Urothelium cell line (cell line): ENCODE measurements at places on chromosomes 2 and 18.

DNA sequence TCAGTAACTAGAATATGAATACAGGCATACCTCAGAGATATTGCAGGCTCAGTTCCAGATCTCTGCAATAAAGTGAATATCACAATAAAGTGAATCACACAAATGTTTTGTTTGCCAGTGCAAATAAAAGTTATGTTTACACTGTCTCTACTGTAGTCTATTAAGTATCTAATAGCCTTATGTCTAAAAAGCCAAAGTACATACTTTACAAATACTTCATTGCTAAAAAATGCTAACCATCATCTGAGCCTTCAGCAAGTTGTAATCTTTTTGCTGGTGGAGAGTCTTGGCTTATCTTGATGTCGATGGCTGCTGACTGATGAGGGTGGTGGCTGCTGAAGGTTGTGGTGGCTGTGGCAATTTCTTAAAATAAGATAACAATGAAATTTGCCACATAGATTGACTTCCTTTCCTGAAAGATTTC is 159.4 kb downstream of the MYO1B start:
- no peak for DNase-seq

GRCh38 chr2:220300806-220301205 is 673.4 kb downstream of the SLC4A3 start:
- DNase-seq = no peak

- DNase-seq = no peak
These were observed 131.0 kb downstream of the ZAP70 start for GRCh38 chr2:97844311-97844859.

- no peak for DNase-seq
These were observed 16.3 kb downstream of the CDC42EP3 start for GRCh38 chr2:37654932-37655841.

DNA sequence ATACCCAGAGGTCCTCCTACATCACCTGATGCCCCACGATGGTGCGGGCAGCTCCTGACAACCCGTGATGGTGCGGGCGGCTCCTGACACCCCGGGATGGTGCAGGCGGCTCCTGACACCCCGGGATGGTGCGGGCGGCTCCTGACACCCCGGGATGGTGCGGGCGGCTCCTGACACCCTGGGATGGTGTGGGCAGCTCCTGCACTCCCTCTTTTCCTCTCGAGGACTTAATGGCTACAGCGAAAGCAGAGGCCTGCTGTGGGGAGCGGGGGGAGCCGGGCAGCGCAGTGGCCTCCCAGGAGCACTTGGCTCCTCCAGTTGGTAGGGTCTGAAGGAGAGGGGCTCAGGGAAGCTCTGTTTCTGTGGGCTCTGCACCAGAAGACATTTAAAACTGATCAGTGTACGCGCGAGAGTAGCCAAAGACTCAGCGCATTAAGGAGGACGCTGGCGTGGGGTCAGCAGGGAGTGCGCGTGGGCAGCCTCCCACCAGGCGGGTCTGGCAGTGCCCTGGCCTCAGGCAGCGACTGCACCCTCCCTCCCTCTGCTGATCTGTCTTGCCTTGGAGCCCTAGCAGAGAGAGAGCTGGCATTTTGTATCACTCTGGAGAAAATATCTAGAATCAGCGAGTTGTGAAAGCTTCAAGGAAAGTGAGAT is 464.5 kb upstream of the MYT1L start:
- DNase-seq = no peak

DNA sequence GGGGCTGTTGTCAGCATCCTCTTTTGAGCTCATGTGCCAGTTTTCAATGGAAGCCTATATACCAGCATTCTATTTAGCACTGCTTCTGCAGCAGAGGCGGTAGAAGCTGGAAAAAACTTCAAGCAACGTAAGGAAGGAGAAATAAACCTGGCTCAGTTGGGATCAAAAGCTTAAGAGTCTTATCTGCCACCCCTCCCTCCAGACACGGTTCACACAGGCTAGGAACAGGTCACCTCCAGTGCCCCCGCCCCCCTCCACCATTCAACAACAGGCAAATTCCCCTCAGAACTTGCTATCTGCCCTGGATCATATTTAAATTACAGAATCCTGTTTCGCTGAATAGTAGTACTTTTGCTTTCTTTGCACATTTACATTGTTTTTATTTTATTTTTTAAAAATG is 384.8 kb upstream of the PKDCC start:
- no peak for DNase-seq

GRCh38 chr18:10377956-10378355 is 76.5 kb upstream of the APCDD1 start:
- DNase-seq = no peak

GRCh38 chr2:127575185-127575765 is 39.8 kb downstream of the MYO7B start:
- DNase-seq = no peak

DNA sequence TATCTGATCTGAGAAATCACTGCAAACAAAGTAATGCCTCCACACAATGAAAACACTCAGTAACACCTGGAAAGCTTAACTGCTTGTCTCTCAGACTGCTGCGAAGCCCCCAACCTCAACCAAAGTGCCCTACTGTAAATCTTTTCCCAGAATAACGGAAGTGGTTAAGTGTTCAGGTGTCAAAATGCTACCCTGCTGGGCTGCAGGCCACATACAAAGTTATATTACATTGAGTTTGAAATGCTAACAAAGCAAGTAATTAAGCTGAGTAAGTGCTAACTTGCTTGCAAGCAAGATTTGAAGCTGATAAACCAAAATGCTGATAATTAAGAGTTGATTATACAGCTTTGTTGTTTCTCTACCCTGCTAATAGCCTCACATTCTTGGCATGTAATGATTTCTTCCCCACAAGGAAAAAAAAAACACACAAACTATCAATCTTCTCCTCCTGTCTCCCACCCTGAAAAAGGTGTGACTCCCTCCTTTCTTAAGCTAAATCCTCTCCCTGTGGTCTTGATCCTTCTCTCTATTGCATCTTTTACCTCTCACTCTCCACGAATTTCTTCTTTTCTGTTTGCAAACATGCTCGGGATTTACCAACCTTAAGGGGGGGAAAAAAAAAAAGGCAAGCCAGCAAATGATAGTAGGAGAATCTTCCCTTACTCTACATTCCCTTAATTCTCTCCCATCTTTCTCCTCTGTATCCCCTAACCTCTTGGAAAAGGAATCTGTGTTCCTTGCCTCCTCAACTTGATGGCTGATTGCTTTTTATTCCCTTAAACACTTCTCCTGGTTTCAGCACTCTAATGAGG is 266.8 kb upstream of the SIX3 start:
- no peak for DNase-seq

DNA sequence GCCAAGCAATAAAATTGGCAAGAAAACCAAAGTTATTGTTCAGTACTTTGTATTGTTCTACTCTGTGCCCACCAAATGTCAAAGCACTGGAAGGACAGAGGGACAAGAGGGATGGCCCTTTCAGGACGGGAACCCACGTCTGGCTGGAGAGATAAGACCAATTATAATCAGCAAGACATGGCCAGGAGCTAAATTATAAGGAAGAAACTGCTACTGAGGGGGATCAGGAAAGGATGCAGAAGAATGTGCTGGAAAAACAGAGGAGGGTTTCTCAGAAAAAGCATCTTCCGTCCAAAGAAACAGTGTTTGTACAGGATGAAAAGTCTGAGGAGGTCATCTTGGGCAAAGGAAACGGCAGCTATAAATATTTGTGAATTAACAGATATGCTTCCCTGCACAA is 46.4 kb upstream of the NARS1 start:
- DNase-seq = no peak

DNA sequence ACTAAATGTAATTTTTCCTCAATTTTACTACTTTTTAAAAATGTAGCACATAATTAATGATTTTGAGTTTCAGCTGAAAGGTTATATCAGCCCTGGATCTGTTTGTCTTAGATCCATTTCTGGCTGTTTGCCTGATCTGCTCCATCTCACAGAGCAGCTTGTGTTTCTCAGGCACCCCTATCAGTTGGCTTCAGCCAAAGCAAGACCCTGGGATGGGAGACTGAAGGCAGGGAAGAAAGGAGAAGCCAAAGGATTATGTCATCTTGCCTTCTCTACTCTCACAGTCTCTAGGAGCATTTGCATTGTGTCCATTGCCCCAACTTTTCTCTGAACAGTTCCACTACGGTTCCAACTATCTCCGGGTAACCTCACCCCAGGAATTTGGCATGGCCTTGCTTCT is 110.5 kb downstream of the CCDC148 start:
- no peak for DNase-seq

DNA sequence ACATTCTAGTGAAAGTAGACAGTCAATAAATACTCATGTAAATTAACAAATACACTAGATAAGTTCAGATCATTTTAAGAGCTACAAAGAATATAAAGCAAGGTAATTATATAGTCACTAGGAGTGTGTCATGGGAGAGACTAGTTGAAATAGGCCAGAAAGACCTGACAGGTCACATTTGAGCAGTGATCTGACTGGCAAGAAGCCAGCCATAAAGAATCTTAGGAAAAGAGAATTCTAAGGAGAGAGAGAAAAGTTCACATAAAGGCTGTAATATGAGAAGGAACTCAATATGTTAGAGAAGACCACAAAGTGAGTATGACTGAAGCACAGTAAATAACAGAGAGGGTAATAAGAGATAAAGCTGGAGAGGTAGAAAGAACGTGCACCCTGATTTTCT is 31.2 kb downstream of the VSNL1 start:
- no peak for DNase-seq

DNA sequence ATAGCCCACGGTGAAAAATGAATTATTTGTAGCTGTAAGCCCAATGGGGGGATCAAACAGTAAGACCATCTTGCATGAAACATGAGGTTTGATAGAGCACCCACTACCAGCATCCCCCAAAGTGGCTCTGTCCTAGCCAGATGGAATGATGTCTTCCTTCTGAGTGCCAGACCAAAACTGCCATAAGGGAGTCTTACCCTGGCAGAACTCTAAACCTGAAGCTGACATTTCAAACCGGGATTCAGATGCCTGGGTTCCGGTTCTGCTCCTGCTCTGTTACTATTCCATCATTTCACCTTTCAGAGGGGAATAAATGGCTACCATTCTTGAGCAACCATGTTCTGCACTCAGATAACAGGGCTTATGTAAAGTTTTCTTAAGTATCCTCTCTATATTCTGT is 67.4 kb downstream of the MYO3B start:
- no peak for DNase-seq

GRCh38 chr18:58223717-58224424 is 179.8 kb downstream of the NEDD4L start:
- peak; percentile 42 for DNase-seq

- DNase-seq = no peak
These were observed 292.6 kb downstream of the SETBP1 start for GRCh38 chr18:44973282-44973681.

DNA sequence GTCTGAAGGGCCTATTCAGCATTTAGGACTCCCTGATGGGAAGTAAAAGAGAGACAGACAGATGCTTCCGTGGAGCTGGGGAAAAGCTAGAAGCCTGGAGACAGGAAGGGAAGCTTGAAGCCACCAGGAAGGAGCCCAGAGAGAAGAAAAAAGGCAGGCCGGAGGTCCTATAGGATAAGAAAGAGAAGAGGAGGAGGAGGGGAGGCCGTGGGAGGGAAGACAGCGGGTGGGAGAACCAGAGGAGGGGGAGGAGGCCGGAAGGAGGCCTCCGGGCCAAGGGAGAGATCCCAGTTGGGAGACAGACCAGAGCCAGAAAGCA is 107.1 kb upstream of the PKDCC start:
- no peak for DNase-seq

GRCh38 chr18:39346916-39347315 is 1781.3 kb upstream of the CELF4 start:
- no peak for DNase-seq

- DNase-seq = peak; percentile 83
These were observed 24.5 kb upstream of the LPIN2 start for GRCh38 chr18:3037423-3037915.

DNA sequence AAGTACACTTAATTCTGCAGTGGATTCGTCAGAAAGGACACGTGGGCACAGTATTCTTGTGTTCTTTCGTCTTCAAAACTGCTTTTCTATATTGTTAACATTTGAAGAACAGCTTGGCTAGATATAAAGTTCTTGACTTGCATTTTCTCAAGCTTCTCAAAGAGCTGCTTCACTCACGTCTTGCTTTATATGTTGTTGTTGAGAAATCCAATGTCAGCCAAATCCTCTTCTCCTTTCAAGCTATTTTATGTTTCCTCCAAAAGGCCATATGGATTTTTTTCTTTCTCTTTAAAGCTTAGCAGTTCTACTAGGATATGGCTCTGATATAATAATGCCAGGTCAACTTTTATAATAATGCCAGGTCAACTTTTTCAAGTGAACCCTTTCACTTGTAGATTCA is 65.5 kb upstream of the CYP1B1 start:
- DNase-seq = no peak

GRCh38 chr2:182716650-182716979 is 558 bp downstream of the DNAJC10 start:
- no peak for DNase-seq

GRCh38 chr2:24831221-24832072 is 38.2 kb downstream of the CENPO start:
- no peak for DNase-seq

DNA sequence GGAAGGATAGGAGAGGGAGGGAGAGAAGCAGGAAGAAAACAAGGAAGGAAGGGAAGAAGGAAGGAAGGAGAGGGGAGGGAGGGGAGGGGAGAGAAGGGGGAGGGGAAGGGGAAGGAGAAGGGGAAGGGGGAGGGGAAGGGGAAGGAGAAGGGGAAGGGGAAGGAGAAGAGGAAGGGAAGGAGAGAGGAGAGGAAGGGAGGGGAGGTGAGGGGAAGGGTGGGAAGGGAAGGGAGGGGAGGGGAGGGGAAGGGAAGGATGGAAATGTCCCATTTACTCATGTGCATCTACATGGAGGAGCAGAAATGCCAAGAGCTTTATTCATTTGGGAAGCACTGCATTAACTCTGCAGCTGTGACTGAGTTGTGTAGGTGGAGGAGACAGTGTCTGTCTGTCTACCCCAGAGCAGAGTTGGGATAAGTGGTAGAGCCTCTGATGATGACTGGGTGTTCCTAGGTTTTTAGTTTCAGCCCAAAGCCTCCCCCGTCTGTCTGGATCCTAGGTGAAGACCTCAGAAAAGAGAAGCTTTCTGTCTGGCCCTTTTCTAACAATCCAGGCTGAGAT is 131.3 kb downstream of the COL6A3 start:
- DNase-seq = no peak

DNA sequence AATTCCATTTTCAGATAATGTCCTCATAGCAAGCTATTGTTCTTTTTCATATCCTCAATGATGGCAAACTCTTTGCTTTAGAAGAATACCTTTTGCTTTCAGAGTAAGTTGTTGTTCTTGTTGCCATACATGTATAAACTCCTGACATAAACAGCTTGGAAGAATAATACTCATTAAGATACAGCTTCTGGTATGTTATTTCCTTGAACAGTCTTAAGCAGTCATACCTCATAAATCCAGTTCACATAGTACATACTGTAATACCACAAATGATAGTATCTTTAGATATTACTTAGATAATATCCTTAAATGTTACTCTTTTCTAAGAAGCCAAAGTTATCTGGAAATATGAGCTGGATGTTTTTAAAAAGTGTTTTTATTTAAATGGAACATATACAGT is 23.2 kb downstream of the METTL8 start:
- no peak for DNase-seq

GRCh38 chr2:127100251-127101047 is 6.5 kb downstream of the BIN1 start:
- peak; percentile 65 for DNase-seq
